DMS79 (cell line): ENCODE measurements at places on chromosomes 1 and 21.

DNA sequence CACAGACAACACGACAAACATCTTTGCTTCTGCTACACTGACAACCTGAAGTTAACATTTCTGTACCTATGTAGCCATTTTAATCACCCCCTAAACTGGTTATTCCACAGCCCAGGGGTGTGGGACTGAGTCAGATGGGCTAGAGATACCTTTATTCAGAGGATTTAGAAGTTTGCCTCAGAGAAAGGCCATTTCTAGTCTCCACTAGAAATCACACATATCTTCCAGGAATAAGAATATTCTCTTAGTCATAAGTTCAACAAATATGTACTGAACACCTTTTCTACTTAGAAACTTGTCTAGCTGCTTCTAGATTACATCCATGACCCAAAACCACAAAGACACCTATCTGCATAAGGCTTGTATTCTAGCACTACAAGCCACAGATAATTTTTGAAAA is 38.8 kb downstream of the ERG start:
- no peak for DNase-seq

- no peak for DNase-seq
Measured at GRCh38 chr21:44814498-44815023, 3.3 kb downstream of the SUMO3 start.

- DNase-seq = no peak
Measured at GRCh38 chr1:171438441-171438840, 46.9 kb upstream of the PRRC2C start.

- DNase-seq = no peak
Measured at GRCh38 chr1:219066631-219067349, 106.9 kb upstream of the LYPLAL1 start.

GRCh38 chr1:117638759-117639158 is 32.9 kb downstream of the TENT5C start:
- DNase-seq = no peak

GRCh38 chr1:223095870-223096269 is 47.2 kb downstream of the TLR5 start:
- DNase-seq = no peak

- no peak for DNase-seq
Measured at GRCh38 chr1:64236541-64236954, 33.1 kb downstream of the UBE2U start.

- DNase-seq = no peak
Measured at GRCh38 chr21:44279354-44280260, 6.1 kb upstream of the AIRE start.

GRCh38 chr1:44507490-44508396 is 102.7 kb downstream of the RNF220 start:
- DNase-seq = no peak

DNA sequence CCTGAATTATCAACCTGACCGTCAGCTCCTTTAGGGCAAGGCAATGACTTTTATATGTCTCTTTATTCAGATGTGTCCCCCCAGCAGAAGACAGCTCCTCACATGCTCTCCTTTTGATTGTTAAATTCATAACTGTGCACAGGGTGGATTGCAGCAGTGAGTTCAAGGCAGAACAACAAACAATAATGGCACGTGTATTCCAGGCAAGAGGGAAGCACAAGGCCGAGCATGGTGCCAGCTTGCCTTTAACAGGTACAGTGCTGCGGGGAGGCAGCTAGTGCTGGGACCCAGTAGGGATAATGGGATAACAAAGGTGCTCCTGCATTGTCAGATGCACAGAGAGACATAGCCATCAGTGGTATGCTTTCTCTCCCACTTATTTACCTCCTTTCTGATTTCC is 248.4 kb downstream of the RHOU start:
- DNase-seq = no peak

DNA sequence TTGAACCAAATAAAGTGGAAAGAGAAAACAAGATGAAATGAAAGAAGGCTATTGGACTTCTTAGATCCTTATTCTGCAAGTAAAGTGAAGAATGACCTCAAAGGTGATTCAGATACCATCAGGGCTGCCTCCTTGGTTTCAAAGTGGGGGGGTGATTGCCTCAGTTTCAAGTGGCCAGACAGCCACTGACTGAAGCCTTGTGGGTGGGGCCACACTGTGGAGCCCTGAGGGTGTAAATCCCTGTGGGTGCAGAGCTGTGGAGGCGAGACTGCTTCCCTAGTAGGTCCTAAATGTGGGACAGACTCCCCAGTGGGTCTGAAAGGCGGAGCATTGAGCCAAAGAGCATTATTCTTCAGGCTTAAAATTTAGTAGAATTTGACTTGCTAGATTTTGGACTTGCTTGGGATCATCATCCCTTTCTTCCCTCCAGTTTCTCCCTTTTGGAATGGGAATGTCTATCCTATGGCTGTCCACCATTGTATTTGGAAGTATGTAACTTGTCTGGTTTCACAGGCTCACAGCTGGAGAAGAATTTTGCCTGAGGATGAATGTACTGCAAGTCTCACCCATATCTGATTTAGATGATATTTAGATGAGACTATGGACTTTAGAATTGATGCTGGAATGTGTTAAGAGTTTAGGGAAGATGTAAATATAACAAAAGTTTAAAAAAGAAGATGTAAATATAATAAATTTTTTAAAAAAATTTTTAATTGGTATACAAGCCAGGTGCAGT is 71.6 kb upstream of the SOX13 start:
- DNase-seq = no peak

DNA sequence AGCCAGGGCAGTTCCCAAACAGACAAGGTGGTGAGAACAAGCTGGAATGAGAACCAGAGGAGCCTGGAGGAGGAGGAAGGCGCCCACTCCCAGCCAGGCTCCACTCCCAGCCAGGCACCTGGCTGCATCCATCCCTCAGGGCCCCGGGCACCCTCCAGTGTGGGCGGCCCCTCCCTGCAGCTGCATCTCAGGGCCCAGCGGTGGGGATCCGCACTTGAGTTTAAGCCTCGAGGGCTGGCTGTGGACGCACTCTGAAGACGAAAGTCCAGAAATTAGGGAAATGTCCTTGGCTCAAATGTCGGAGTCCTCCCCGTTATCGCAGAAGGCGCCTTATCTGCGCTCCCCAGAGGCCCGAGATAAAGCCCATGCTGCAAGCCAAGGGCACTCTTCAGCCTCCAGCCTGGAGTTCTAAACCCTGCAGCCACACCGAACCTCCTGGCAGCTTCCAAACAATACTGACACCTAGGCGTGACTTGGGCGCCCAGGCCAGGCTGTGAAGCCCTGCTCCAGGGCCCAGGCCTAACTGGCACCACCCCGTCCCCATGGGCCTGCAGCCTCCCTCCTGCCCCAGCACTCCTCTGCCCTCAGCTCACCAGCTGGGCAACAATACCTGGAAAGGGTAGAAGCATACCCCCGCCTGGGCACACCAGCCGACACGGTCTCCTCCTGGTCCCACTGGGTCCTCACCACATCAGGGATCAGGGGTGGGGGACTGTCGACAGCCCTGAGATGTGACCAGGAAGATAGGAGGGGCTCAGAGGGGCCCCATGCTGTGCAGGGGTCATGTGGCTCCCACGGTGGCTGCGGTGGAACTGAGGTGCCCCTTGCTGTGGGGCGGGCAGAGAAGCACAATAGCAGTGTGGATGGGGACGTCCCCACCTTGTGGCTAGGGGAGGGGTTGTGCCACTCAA is 184.8 kb upstream of the VAMP3 start:
- no peak for DNase-seq

GRCh38 chr1:97668945-97669344 is 251.9 kb downstream of the DPYD start:
- DNase-seq = no peak

GRCh38 chr1:26791626-26792025 is 3.9 kb downstream of the PIGV start:
- no peak for DNase-seq

DNA sequence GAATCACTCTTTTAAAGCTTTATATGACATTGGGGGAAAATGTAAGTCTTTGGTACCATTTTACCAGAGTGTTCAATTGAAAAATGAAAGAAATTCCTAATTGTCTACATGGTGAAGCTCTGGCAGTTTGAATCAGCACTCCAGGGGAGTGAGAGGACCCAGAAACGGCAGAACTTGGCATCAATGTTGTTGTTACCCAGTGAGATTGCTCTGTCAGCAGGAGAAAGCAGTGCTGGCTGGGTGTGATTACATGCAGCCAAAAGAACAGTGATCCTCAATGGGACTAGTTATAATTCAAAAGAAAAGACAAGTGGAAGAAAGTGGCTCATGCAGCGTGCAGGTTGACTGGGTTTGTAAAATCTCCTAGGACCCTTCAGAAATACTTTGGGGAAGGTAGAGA is 206.4 kb downstream of the PTPRC start:
- DNase-seq = no peak

- peak; percentile 88 for DNase-seq
Measured at GRCh38 chr1:91846007-91846638, 39.8 kb downstream of the TGFBR3 start.

DNA sequence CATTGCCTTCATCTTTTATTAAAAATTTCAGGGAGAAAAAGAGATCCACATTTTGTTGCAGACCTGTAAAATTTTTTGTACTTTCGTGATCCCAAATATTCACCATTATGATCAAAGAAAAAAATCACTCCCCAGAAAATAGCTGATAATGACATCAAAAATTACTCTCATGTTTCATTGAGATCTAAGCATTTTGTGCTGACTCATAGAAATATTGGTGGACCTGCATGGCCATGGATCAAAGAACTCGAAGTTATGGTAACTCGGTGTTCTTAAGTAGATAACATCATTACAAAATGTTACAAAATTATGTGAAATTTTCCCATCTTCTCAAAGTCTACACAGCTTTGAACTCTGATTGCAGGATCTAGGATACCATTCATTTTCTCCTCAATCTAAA is 135.8 kb downstream of the PTGER3 start:
- DNase-seq = no peak

DNA sequence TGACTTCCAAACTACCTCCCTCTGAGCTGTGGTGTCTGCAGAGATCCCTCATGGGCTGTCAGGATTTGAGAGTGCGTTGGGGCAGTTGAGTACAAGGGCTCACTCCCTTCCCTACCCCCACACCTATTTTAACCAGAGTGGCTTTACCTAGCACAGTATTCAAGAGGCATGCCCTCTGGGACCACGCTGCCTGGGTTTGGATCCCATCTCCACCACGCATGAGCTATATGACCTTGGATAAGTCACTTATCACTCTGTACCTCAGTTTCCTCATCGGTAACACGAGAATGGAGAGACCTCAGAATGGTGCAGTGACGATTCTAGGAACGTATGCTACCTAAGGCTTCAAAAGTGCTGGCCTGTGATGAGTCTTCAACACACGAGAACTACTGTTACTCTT is 147.3 kb upstream of the WNT4 start:
- no peak for DNase-seq

DNA sequence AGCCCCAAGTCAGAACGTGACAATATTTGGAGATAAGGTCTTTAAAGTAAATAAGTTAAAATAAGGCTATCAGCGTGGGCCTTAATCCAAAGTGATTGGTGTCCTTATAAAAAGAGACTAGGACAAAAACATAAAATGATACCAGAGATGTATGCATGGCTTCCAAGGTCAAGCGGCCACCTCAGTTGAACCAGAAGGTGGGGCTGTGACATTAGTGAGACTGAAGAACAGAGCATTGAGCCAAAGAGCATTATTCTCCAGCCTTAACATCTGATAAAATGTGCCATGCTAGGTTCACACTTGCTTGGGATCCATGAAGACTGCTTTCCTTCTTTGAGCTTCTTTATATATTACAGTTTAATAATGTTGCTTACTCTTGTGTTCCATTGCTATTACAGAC is 554.6 kb downstream of the PLA2G4A start:
- no peak for DNase-seq

- no peak for DNase-seq
Measured at GRCh38 chr1:224500796-224501195, 66.2 kb upstream of the WDR26 start.

GRCh38 chr1:234368320-234369032 is 4.8 kb upstream of the COA6 start:
- no peak for DNase-seq

- peak; percentile 24 for DNase-seq
Measured at GRCh38 chr1:60978421-60979357, 103.7 kb upstream of the NFIA start.

- no peak for DNase-seq
Measured at GRCh38 chr1:151756291-151756690, 7.0 kb downstream of the MRPL9 start.

GRCh38 chr1:94012708-94013366 is 103.6 kb upstream of the GCLM start:
- DNase-seq = no peak

DNA sequence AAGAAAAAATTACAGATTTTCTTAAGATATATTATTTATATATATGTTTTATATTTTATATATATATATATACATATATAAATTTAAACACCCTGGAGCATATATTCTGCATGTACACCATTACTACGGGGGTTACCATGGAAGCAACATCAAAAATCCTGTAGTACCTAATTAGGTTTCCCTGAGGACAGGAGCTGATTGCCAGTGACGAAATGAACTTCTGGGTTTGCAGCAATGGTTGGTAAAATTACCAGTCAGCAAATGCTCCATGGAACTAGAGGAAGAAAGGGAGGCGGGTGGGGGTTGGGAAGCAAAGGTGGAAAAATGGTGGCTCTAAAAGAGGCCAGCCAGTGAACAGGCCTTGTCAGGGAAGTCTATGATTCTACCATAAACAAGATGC is 89.5 kb downstream of the KCNN3 start:
- DNase-seq = no peak

GRCh38 chr1:96845464-96845863 is 123.9 kb downstream of the PTBP2 start:
- DNase-seq = no peak

DNA sequence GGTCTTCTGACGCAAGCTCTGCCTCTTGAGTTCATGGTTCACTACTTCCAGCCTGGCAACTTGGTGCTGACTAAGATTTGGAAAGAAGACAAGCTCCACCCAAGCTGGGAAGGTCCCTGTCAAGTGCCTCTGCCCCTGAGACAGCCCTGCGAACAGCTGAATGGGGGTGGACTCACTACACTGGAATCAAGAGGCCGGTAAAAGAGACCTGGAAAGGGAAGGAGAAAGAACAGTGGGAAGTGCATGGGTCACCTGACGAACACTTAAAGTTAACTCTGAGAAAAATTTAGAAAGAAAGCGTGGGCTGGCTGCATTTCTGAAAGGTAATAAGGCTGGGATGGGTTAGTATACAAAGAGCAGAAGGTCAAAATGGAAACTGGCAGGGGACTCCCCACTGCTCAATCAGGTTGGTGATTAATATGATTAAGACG is 26.1 kb upstream of the ZNF496 start:
- DNase-seq = peak; percentile 12

DNA sequence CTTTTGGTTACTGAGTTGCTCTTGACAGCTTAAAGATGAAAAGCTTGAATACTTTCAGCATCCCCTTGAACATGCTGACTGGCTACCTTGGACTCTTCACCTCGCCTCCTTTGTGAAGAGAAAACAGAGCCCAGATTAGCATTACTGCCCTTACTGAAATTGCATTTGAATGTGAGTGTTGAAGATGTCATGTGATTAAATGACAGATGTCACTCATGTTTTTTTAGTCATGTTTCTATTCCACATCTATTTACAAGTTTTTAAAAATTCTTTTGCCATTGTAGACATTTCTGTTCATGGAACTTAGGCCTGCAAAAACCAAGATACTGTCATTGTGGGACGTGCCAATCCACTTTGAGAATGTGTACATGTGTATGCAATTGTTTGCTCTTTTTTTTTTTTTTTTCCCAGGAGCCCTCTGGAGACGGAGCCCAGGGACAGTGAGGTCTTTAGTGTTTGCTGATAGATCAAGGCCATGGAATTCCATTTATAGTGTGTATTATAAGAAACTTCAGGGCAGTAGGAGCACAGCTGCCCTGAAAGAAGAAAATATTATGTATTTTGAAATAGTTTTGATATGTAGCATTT is 25.7 kb upstream of the IVNS1ABP start:
- no peak for DNase-seq
